Uterus (tissue), 4 donors: ENCODE measurements at places on chromosomes 2 and 18. TPM values are rescaled to one million over a fixed set of nuclear protein-coding genes. Genes with fewer than 3 reads are reported as not detected.

DNA sequence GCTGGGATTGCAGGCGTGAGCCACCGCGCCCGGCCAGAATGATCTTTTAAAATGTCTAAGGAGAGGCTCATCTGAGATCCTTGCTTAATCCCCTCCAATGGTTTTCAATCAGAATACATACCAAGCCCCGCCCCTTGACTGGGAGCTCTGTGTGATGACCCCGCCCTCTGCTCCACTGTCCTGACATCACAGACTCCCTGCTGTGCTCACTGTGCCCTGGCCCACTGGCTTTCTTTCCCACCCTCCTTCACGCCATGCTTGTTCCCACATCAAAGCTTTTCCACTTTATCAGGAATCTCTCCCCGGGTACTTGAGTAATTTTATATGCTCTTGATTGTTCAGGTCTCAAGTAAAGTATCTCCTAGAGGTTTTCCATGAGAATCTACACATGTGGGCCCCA, 762.3 kb upstream of the ID2 start:
- DNase-seq = no peak

- DNase-seq = no peak
Observed at GRCh38 chr18:47986620-47987387, 56.3 kb upstream of the SMAD2 start.

GRCh38 chr2:239157771-239158170, 243.0 kb downstream of the HDAC4 start:
- peak; percentile 33 for DNase-seq

- DNase-seq = no peak
Observed at GRCh38 chr2:179765666-179766065, 95.7 kb downstream of the ZNF385B start.

- no peak for DNase-seq
Observed at GRCh38 chr18:8373486-8373885, 235.8 kb upstream of the RAB12 start.

DNA sequence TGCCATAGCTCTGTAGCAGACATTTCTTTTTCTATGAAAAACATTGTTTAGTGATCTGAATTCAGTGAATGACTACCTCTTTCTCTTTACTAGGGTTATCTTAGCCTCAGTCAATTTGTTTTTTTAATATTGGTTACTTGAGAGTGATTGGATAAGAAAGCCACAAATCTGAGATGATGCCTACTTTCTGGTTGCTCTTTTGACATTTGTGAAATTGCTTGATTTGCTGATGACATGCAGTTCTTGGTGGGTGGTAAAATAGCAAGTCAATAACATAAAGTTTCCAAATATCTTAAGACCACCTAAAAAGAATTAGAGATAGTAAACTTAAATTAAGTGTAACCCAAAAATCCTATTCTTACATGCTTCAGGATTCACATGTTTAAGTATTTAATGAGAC, 199.5 kb upstream of the STON1 start:
- no peak for DNase-seq

The ATOH8 gene
- 73.7 TPM for total RNA-seq

The KLHL41 gene
- 4.4 TPM for total RNA-seq

The CD8B2 gene
- not detected for total RNA-seq

The ALKAL2 gene
- 82.6 TPM for total RNA-seq

GRCh38 chr2:80291656-80292055, 12.9 kb downstream of the LRRTM1 start:
- no peak for DNase-seq

The ESPNL gene
- total RNA-seq = not detected

GRCh38 chr2:143730155-143730952, 601.1 kb downstream of the ARHGAP15 start:
- DNase-seq = no peak

The DUSP19 gene
- total RNA-seq = 12.4 TPM

- DNase-seq = no peak
Observed at GRCh38 chr2:208627916-208628315, 221.3 kb downstream of the PTH2R start.

The RAD51AP2 gene
- 0.69 TPM for total RNA-seq

DNA sequence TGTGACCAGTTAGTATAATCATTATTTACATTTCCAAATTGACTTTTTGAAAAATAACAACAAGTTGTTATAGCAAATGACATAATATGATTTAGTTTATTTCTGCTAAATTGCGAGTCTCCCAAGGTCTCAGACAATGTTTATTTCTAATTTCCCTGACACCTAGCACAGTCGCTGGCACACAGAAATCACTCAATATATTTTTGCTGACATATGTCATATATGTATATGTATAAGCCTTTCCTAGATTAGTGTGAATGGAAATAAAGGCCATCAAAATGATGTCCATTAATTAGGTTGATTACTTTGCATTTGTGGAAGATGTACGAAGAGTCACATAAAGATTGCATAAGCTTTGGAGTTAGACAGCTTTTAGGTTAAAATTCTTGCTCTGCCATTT, 136.7 kb upstream of the CDH2 start:
- DNase-seq = no peak

The ABCG8 gene
- not detected for total RNA-seq

DNA sequence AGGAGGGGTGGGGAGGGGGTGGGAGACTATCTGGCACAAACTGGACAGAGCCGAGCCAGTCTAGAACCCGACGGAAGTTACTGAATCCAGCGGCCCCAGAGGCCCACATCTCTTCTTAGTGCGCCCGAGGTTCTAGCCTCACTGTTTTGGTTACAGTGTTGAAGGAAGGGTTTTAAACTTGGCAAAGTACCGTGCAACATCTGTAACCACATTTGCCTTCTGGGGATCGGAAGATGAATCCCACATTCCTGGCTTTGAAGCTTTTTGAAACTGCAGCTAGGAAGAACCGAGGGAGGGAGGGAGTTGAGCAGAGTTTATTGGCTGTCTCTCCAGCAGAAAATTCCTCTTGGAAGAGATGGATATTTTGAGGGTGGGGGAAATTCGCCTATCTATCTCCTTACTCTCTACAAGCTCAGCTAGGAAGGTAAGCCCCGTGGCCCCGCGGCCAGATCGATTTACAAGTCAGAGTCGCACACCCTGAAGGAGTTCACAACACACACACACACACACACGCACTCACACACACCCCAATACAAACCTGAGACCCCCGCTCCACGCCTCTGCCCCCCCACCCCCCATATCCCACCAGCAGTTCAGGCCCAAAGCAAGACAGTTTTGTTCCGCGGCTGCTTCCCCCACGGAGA, 1.0 kb downstream of the ACVR1 start:
- DNase-seq = peak; percentile 45

DNA sequence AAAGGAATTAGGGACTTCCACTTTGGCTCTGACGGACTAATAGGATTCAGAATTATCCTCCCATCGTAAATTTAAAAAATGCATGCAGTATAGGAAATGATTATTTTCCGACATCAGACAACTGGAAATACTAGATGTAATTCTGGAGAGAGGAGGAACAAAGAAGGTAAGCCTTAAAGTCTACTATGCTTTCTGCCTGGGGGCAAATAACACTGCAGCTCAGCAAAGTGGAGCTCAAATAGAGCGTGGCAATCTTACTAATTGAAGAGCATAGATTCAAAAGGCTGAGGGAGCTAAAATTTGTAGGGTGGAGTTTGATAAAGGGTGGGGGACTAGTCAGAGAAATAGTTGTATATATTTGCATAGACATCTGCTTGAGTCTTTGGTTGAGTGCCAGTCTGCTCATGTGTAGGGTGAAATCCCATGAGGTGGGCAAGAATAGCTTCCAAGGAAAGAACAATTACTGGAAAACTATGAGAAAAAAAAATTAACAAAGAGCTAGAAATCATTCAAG, 23.8 kb downstream of the COPS8 start:
- no peak for DNase-seq

- DNase-seq = no peak
Observed at GRCh38 chr18:53935399-53935798, 289.1 kb downstream of the MBD2 start.

GRCh38 chr2:143258126-143258892, 129.1 kb downstream of the ARHGAP15 start:
- DNase-seq = no peak

DNA sequence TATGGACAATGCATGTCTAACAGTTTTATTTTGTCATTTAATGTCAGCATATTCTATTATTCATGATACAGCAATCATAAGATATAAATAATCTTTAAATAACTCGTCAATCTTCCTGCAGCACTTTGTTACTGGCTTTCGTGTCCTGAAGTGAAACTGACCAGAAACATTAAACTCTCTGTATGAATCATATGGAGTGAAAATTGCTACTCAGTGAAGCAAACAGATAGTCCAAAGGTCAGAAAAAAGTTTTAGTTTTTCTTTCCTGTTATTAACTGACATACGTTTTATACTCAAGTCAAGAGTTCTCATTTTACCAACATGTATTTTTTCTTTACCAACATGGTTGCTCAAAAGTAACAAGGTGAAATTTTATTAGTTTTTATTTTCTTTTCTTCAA, 106.8 kb upstream of the GALNT5 start:
- no peak for DNase-seq

The AQP12A gene
- total RNA-seq = not detected

GRCh38 chr2:3260959-3261358, 116.7 kb downstream of the EIPR1 start:
- no peak for DNase-seq

DNA sequence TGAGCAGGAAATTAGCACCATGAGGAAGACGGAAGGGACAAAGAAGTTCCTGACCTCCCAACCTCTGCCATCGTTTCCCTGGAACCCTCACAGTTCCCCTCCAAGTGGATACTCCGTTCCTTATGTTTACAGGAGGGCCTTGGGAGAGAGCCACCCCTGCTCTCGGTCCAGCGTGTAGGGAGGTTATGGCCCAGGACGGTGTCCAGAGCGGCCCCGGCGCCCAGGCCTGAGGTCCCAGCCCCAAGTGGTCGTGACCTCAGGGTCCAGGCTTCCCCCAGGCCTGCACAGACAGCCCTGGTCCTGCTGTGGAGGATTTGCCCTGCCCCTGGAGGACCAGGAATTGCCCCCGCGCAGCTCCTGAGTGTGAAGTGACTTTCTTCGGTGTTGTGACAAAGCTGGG, 61.8 kb upstream of the RBM44 start:
- no peak for DNase-seq

- no peak for DNase-seq
Observed at GRCh38 chr2:123563515-123563914, 461.6 kb upstream of the CNTNAP5 start.

- DNase-seq = no peak
Observed at GRCh38 chr2:195094330-195094729, 562.7 kb upstream of the SLC39A10 start.

DNA sequence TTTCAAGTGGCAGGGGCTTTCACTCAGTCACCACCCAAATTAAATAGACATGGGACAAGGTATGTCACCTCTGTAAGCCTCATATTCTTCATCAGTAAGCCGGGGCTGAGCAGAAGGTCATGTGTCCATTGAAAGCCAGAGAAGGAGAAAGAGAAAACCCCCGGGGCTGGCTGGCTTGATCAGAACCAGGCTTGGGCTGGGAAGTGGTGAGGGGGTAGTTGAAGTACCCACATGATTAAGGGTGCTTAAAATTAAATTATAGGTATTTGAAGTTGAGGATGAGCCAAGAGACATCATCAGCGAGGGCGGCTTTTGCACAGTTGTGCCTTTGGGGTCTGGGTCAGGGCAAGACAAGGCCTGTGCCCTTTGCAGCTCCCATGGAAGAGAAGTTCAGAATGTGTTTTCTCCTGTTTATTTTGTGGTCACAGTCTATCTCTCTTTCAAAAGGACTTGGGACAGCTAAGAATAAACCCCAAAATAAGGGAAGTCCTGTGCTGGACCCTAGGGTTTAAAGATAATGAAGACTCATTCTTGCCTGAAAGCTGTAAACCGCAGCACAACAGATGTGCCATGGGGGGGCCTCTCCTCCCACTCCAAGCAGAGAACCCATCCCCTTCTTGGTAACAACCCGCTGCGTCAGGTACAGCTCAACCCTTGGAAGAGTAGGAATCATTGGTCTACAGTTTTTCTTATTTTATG, 10.7 kb downstream of the DBI start:
- DNase-seq = no peak

GRCh38 chr2:233764264-233764663, 4.2 kb downstream of the UGT1A1 start:
- DNase-seq = no peak

GRCh38 chr2:201182650-201183364, at the start of gene CASP10:
Gene CASP10 (plus strand): TSS chr2:201183141. CDS start chr2:201185778, 2,637 bp downstream.
- no peak for DNase-seq

GRCh38 chr2:40859617-40860016, 407.7 kb upstream of the SLC8A1 start:
- DNase-seq = no peak

DNA sequence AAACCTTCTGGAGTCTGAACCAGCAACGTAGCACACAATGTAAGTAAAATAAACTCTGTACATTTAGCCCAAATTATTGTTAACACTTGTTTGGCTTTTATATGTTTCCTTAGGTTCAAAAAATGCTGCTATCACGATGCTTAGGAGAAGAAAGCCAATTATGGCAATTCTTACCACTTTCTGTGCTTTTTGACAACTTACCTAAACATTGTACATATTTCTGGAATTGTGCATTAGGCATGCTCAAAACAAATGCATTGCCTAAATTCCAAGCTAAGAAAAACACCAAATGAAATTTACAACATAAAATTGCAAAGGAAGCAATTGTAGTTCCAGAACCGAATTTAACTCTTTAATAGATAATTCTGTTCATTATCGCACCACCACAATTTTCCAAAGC, 585.6 kb upstream of the DSEL start:
- DNase-seq = no peak

The RNMT gene
- 29.4 TPM for total RNA-seq

GRCh38 chr18:32919799-32920198, 147.0 kb upstream of the KLHL14 start:
- no peak for DNase-seq

The EIPR1 gene
- 14.6 TPM for total RNA-seq

The MARS2 gene
- total RNA-seq = 4.7 TPM

- no peak for DNase-seq
Observed at GRCh38 chr2:181656450-181657291, at the start of gene CERKL. Gene CERKL (minus strand): TSS chr2:181657105. CDS start chr2:181657006, 99 bp downstream.

DNA sequence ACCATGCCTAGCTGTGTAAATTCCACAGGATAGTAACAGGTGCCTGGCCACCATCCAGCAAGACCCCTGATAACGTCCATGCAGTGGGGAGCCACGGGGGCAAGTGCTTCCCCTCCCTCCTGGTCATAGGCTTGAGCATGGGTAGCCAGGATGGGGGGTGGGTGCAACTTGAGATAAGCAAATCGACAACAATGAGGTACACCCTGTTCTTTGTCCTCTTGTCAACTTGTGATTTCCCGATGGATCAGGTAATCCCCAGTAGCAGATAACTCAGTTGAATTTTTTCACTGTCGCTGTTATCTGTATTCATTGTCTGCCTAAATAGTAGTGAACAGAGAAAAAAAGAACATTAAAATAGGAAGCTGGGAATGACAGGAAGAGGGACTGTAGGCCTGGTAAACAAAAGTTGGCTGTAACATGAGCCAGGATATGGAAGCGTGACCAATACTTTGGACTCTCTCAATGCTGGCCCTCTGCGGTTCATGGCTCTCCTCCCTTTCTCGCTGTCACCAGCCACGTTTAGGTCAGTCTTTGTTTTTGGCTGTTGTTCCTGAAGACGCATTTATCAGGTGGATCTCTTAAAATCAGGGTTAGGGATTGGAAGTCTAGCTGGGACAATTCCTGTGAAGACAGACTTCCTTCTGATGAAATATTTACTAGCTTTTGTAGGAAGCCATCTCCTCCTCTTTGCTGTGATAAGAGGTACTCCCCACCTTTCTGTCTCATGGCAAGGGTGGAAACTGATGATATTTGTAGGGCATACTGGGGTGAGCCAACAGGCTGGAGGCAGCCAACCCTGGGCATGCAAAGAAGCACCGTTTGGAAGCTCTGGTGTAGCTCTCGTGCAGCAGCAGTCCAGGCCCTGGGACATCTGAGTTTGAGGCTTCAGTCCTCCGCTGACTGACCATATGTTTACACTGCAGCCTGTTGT, 42.4 kb downstream of the TCF7L1 start:
- no peak for DNase-seq

GRCh38 chr2:207126724-207127308, 38.9 kb downstream of the KLF7 start:
- DNase-seq = no peak
